ENCODE measurements at places on chromosomes 16 and 17. TPM values are rescaled to one million over a fixed set of nuclear protein-coding genes. Genes with fewer than 3 reads are reported as not detected.

GRCh38 chr16:72637306-72637705 lies 410.6 kb downstream of the ZFHX3 start:
- no peak for DNase-seq

DNA sequence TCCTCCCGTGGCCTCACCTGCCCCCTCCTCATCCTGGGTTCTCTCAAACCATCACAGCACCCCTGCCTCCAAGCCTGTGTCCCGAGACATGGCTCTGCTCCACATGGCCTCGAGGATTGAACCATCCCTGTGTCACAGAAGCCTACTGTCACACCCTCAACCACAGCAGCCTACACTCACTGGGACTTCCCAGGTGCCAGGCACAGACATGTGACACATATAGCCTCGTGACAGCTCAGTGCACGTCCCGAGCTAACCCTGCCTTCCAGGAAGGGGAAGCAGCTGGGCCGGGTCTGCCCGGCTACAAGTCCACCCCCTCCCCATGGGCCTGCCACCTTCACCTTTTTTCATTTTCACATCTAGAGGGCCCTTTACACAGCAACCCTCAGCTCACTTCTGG lies 238.3 kb downstream of the CPPED1 start:
- peak; percentile 46 for DNase-seq

The HOXB7 gene
- total RNA-seq, result 0.29 TPM

- no peak for DNase-seq
These were observed 18.0 kb upstream of the GAS7 start for GRCh38 chr17:10216213-10216938.

The RNF112 gene
- 0.32 TPM for total RNA-seq

The WNT9B gene
- total RNA-seq, result not detected

DNA sequence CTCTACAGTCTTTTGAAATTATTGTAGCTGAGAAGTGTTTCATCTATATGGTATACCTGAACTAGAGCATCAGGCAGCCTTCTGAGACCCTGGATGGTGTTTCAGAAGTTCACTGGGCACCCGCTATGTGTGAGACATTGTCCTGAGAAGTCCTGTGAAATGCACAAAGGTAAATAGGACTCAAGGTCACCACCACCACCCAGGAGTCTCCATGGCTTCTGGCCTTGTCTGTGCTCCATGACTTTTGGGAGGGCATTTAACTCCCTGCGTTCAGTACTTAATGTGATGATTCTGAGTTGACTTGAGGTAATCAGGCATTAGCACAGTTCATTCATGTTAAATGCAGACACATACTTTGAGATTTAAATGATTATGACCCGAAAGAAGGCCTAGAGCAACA lies 1.1 kb downstream of the MLYCD start:
- DNase-seq, result no peak

DNA sequence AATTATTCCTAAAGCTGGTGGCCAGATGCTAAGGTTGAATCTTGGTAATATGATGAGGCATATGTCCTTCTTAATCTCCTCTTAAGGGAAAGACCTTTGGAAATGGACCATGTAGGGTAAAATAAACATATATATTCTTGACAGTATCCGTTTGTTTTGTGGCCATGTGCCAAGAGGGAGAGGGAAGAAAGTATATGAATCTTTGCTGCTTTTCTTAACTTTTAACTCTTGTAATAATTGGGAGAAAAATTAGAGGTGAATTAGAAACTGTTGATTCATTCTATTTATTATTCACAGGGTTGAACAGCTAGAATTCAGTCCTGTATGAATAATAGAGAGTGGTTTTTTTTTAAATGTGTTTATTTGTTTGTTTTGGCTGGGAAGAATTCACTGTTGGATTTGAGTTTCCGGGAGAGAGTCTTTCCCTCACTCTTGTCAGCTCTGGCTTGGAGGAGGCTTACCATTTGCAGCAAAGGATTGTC lies 31.6 kb downstream of the AATF start:
- DNase-seq, result no peak

- no peak for DNase-seq
These were observed 17.3 kb upstream of the SNN start for GRCh38 chr16:11650641-11651591.

DNA sequence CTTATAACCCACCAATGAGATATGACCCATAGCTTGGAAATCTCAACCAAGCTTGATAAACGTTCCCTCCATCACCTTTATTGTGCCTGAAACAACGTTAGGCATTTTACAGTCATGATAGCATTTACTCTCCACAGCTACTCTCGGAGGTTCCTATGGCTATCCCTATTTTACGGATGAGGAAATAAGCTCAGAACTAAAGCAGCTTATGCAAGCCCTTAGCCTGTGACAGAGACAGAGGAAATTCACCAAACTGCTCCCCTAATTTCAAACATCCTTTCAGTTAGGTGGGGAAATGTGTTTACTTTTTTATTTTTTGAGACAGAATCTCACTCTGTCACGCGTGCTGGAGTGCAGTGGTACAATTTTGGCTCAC lies 18.7 kb downstream of the DCUN1D3 start:
- DNase-seq, result no peak

GRCh38 chr17:79515646-79516571 lies 94.9 kb downstream of the RBFOX3 start:
- no peak for DNase-seq

- peak; percentile 66 for DNase-seq
These were observed 42.8 kb upstream of the ZC3H18 start for GRCh38 chr16:88527186-88527936.

DNA sequence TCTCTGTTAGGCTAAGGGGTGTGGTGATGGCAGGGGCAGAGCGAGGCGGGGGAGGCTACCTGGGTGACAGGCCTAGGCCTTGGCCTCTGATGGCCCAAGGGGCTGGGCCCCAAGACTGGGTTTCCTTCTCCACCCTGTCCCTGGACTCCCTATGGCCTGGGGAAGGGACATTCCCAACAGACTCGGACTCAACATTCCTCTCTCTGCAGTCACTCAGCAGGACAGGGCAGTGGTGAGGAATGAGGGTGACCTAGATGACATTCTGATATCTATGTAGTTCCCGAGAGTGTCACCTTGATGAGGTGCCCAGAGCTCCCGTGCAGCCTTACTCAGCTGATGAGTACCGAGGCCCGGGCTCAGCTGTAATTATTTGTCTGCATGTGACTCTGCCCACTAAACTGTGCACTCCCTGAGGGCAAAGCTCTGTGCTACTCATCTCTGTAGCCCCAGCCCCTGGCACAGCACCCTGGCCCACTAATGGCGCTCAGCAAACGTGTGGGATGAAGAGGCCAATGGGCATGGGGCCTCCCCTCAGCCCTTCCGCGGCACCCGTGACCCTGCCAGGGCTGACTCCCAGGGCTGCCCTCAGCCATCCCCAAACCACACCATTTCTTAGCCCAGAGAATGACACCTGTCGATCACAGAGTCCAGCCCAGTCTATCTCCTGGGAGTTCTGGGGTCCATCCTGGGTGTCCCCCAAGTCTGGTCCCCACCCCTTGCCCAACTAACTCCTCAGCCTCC lies 2.2 kb downstream of the PLCD3 start:
- no peak for DNase-seq

The CACNG1 gene
- total RNA-seq, result not detected

The ITGAD gene
- total RNA-seq, result not detected

The SEPTIN1 gene
- 134 TPM for total RNA-seq

DNA sequence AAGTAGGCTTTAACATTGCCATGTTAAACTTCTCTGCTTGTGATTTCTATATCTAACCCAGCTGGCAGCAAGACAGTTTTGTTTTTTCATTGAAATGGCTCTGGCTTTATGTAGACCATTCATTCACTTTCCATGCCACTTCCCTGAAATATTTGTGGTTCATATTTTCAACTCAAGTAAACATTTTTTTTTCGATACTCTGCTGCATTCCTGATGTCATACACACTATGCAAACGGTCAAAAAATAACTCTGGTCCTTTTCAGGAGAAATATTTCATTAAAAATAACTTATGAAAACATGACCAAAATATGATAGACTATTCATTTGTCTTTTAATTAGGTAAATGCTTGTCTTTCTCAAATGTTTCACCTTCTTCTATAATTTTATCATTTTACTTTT lies 116.3 kb downstream of the USP22 start:
- no peak for DNase-seq

The KRTAP4-5 gene
- not detected for total RNA-seq

The TBC1D3L gene
- 7.1 TPM for total RNA-seq

DNA sequence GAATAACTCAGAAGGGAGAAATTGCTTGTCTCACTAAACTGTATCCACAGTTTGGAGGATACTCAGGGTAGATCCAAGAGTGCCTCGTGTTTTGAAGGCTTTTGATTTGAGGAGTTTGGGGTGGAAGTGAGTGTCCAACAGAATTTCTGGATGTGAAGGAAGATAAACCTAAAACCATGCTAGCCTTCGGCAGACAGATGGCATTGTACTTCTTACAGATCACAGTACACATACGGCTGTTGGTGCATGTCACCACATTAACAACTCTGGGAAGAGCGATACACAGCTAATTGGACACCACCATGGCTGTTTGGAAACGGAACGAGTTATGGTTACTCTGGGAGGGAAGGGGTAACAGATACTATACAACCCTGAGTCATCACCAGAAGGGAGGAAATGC lies 420.4 kb downstream of the GRIN2A start:
- DNase-seq, result no peak

GRCh38 chr17:6160911-6161855 lies 91.0 kb downstream of the WSCD1 start:
- DNase-seq, result no peak

The PIK3R5 gene
- total RNA-seq, result 15.9 TPM

DNA sequence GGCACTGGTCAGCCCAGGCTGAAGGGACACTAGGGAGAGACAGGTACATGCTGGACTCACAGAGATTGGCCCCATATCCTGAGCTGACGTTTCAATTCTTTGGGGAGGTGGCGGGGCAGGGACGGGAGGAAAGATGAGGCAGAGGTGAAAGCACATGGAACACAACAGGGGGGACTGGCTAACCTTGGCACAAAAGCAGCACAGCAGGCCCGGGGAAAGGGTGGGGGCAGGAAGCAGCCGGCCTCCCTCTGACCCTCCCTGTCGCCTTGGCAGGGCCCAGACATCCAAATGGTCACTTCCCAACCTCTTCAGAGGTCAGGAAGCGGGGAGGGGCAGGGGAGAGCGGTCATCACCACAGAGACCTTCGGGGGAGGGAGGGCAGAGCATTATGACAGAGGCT lies 6.6 kb downstream of the VAT1 start:
- DNase-seq, result no peak

DNA sequence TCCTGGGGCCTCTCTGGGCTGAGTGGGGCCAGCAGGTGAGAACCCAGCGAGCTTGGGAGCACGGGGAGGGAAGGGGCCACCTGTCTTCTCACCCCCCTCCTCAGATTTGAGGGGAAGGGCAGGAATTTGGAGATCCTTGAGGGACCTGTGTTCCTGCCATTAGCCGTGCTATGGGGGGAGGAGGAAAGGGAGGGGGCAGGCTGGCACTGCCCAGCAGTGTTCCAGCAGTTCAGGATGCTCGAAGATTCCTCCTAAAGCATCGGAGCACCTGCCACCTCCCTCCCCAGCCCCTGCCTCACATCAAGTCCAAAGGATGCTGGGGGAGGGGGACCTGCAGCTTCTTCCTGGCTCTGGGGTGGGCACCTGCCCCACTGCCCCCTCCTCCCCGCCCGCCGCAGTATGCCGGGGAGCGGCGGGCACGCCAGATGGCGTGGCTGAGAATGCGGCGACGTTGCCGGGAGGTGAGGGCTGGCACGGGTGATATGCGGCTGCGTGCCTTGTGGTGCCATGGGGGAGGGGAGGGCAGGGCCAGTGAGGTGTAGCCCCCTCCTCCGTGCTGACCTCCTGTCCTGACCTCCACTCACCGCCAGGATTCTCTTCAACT lies 4.7 kb upstream of the NEUROD2 start:
- no peak for DNase-seq

- DNase-seq, result no peak
These were observed 5.1 kb downstream of the GGA2 start for GRCh38 chr16:23505180-23505665.

The TBC1D28 gene
- total RNA-seq, result not detected

- no peak for DNase-seq
These were observed 36.6 kb downstream of the CCDC42 start for GRCh38 chr17:8708025-8708461.

DNA sequence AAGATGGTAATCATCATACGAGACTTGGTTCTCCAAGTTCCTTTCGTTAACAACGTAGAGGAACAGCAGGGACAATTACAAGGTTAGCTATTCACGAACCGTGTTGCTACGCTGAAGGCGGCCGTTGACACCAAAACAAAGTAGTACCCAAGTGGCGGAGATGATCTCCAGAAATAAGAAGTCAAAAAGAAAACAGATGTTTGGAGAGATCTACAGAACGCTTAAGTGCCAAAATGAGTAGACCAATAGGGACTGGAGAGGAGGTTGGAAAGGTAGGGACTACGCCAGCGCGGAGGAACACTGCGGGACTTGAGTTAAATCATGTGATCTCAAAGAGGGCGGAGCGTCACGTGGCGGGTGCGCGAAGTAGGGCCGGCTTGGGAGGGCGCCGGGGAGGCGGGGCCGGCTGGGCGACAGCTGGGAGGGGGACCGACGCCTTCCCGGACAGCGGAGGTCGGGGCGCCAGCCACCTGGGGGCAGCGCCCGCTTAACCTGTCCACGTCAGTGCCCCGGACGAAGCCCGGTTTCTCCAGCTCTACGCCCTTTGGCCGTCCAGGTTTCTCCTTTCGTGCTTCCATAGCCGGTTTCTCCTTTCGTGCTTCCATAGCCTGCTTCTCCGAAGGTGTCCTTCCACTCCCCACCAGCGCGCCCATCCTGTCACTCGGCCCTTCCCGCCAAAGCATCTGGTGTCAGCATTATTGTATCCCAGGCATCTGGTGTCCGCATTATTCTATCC lies 636 bp upstream of the GABARAP start:
- peak; percentile 94 for DNase-seq

All from activated naive CD4-positive, alpha-beta T cell treated with anti-CD3 and anti-CD28 coated beads for 36 hours (primary cell).